ENCODE measurements at places on chromosomes 3 and 15.
A peak's percentile ranks its signal among the peaks of the same experiment; 100 is the strongest.

GRCh38 chr15:26744894-26745293, 28.0 kb downstream of the GABRB3 start:
- no peak overlapping the region for H3K4me3 ChIP-seq
- H3K27me3 ChIP-seq = no peaks in the 10 kb centered on the region
- H3K27ac ChIP-seq = no peak overlapping the region
- H3K36me3 ChIP-seq = no peaks in the 10 kb centered on the region
- DNase-seq = no peak

GRCh38 chr15:59256482-59256881, 49.8 kb downstream of the LDHAL6B start:
- DNase-seq = no peak
- no peak overlapping the region for H3K27ac ChIP-seq
- H3K27me3 ChIP-seq = no peaks in the 10 kb centered on the region
- no peak overlapping the region for H3K4me3 ChIP-seq

- H3K4me3 ChIP-seq = no peak overlapping the region
- no peak overlapping the region for H3K27ac ChIP-seq
- H3K36me3 ChIP-seq = no peaks in the 10 kb centered on the region
- H3K4me1 ChIP-seq = no peaks in the 10 kb centered on the region
- no peak for DNase-seq
Observed at GRCh38 chr3:44055951-44056350, 185.7 kb upstream of the TOPAZ1 start.

- no peak overlapping the region for H3K4me3 ChIP-seq
- H3K36me3 ChIP-seq = no peaks in the 10 kb centered on the region
- peaks cover 64% of the 10 kb centered on the region for H3K27me3 ChIP-seq
- DNase-seq = no peak
Observed at GRCh38 chr3:152636651-152637050, 198.3 kb upstream of the P2RY1 start.

- H3K27me3 ChIP-seq = no peaks in the 10 kb centered on the region
- no peak overlapping the region for H3K27ac ChIP-seq
- no peak for DNase-seq
- H3K4me1 ChIP-seq = no peaks in the 10 kb centered on the region
Observed at GRCh38 chr15:52054381-52054780, 35.4 kb downstream of the MAPK6 start.

GRCh38 chr15:98063871-98064270, 103.4 kb downstream of the ARRDC4 start:
- no peaks in the 10 kb centered on the region for H3K27me3 ChIP-seq
- no peak overlapping the region for H3K27ac ChIP-seq
- no peaks in the 10 kb centered on the region for H3K36me3 ChIP-seq
- no peak overlapping the region for H3K4me3 ChIP-seq
- DNase-seq = no peak
- no peaks in the 10 kb centered on the region for H3K4me1 ChIP-seq

DNA sequence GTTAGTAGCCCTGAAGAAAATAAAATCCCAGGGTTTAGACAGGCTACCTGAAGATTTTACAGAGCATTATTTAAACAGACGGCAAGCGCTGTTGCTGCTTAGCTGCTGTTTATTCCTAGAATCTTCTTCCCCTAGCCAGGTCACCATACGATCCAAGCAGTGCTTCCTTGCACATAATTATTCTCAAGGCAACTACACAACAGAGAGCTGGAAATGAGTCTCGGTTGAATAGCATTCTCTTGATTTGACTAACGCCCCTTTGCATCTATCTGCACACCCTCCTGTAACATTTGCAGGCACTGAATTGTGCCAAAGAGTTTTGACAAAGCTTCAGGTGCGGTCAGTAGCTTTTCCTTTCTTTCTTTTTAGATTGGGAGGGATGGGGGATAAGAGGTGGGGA, 564.4 kb downstream of the TBL1XR1 start:
- H3K27ac ChIP-seq = no peak overlapping the region
- DNase-seq = no peak
- H3K27me3 ChIP-seq = no peaks in the 10 kb centered on the region
- no peak overlapping the region for H3K4me3 ChIP-seq

DNA sequence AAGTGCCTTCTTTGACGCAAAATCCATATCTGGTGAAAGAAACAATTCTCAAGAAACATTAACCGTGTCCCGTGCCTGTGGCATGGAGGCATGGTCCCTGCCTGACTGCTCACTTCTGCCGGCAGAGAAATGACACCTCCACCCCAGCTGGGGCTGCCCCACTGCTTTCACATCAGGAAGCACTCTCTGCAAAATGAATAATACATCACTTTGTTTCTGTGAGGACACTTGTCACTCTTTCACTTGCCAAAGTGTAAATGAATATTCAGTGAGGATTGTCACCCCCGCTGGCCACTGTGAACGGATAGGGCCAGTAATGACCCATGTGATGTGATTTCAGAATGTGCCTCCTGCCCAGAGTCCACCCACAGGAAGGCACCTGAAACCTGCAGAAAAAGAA, 31.1 kb upstream of the SLC24A5 start:
- H3K4me3 ChIP-seq = no peak overlapping the region
- no peak for DNase-seq
- peaks cover 3% of the 10 kb centered on the region for H3K27me3 ChIP-seq
- H3K36me3 ChIP-seq = no peaks in the 10 kb centered on the region
- H3K27ac ChIP-seq = no peak overlapping the region

DNA sequence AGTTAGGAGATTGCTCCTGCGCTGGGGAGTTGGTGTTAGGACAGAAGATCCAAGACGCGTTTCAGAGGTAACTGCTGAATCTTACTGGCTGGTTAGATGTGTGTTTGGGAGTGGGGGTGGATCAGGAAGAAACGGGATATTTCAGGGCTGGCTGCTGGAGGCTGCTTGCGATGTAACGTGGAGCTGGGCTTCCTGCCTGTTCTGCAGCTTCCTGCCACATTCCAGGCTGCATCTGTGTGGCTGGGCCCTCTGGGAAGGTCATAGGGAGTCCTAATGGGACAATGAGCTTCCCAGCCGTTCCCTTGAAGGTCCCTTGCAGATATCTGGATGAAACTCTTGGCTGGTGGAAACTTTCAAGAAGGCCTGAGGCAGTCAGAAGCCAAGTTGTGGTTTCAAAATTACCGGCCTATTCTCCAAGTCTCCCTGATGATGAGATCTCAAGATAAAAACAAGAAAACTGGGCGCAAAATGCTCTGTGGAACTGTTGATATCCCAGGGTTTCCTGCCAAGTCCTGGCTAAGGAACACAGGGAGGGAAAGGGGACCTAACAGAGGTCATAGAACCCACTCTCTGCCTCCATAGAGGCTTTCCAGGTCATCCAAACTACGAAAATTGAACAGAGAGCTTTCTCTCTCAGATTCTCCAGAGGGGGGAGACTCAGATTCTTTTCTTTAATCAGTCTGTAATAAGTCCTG, 67.0 kb downstream of the NOX5 start:
- H3K4me1 ChIP-seq = peaks cover 6% of the 10 kb centered on the region
- DNase-seq = no peak
- H3K4me3 ChIP-seq = no peak overlapping the region
- H3K36me3 ChIP-seq = no peaks in the 10 kb centered on the region
- H3K27ac ChIP-seq = no peak overlapping the region
- H3K27me3 ChIP-seq = no peaks in the 10 kb centered on the region

- no peak overlapping the region for H3K4me3 ChIP-seq
- H3K36me3 ChIP-seq = no peaks in the 10 kb centered on the region
- no peaks in the 10 kb centered on the region for H3K4me1 ChIP-seq
- H3K27ac ChIP-seq = no peak overlapping the region
- H3K27me3 ChIP-seq = peaks cover 17% of the 10 kb centered on the region
Observed at GRCh38 chr15:81170511-81170910, 26.2 kb upstream of the IL16 start.

DNA sequence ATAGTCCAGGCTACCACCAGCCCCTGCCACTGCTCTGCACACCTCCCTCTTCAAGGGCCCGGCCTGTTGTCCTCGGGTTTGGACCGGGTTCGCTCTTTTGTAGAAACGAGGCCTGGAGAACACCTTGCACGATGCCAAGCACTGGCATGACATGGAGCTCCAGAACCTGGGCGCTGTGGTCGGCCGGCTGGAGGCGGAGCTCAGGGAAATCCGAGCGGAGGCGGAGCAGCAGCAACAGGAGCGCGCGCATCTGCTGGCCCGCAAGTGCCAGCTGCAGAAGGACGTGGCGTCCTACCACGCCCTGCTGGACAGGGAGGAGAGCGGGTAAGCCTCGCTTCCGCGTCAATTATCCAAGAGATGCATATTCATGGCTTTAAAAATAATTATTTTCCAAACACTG, 72.4 kb downstream of the BFSP2 start:
- no peak overlapping the region for H3K27ac ChIP-seq
- peaks cover 8% of the 10 kb centered on the region for H3K4me1 ChIP-seq

DNA sequence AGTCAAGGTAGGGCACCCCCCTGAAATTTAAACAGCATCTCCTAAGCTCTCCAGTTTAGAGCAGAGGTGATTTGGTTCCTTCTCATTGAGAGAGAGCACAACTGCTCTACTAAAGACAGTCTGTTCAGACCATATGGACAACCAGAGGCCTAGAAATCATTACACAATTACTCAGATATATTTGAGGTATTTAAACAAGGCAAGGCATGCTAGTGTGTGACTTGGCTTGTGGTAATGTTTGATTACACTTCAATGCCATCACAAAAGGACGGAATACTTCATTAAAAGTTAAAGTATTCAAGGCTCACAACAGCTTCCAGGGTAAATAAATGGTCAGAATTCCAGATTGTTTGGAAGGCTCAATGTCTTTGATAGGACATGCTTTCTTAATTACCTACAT, 110.2 kb downstream of the LRTM1 start:
- no peak overlapping the region for H3K4me3 ChIP-seq
- no peaks in the 10 kb centered on the region for H3K36me3 ChIP-seq
- H3K27me3 ChIP-seq = no peaks in the 10 kb centered on the region
- no peak overlapping the region for H3K27ac ChIP-seq

GRCh38 chr15:51589881-51590568, 32.5 kb downstream of the DMXL2 start:
- H3K4me3 ChIP-seq = no peak overlapping the region
- no peak overlapping the region for H3K27ac ChIP-seq
- H3K27me3 ChIP-seq = peaks cover 21% of the 10 kb centered on the region
- H3K36me3 ChIP-seq = no peaks in the 10 kb centered on the region

- H3K36me3 ChIP-seq = peaks cover 2% of the 10 kb centered on the region
- peaks cover 17% of the 10 kb centered on the region for H3K27me3 ChIP-seq
- H3K4me1 ChIP-seq = no peaks in the 10 kb centered on the region
Observed at GRCh38 chr3:18968120-18968519, 180.2 kb upstream of the KCNH8 start.

- no peaks in the 10 kb centered on the region for H3K36me3 ChIP-seq
- peaks cover 67% of the 10 kb centered on the region for H3K27me3 ChIP-seq
- no peak for DNase-seq
- H3K27ac ChIP-seq = no peak overlapping the region
- no peaks in the 10 kb centered on the region for H3K4me1 ChIP-seq
- H3K4me3 ChIP-seq = no peak overlapping the region
Observed at GRCh38 chr15:31887246-31887645, 143.1 kb upstream of the CHRNA7 start.

GRCh38 chr3:119181765-119182164, 8.4 kb downstream of the UPK1B start:
- peaks cover 35% of the 10 kb centered on the region for H3K27me3 ChIP-seq
- no peaks in the 10 kb centered on the region for H3K4me1 ChIP-seq
- H3K4me3 ChIP-seq = no peak overlapping the region
- no peak overlapping the region for H3K27ac ChIP-seq

DNA sequence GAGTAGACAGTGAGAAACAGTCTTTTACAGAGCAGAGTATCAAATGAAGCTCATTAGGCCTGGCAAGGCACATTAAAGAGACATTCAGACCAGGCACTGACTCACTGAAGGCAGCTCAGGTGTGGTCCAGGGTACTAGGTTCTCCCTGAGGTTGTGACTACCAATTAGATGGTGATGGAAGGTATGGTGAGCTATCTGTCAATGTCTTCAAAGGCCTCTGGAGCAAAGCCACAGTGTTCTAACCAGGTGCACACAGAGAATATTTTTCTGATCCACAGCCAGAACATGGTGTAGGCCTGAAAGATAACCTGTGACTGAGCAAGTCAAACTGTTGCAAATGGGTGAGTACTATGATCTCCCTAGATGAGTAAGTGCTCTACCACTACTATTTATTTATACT, 51.5 kb downstream of the EOMES start:
- peaks cover 9% of the 10 kb centered on the region for H3K4me1 ChIP-seq
- no peak overlapping the region for H3K4me3 ChIP-seq
- H3K36me3 ChIP-seq = no peaks in the 10 kb centered on the region
- H3K27ac ChIP-seq = no peak overlapping the region

- peaks cover 66% of the 10 kb centered on the region for H3K27me3 ChIP-seq
- H3K36me3 ChIP-seq = no peaks in the 10 kb centered on the region
- H3K4me1 ChIP-seq = peaks cover 4% of the 10 kb centered on the region
- DNase-seq = no peak
- no peak overlapping the region for H3K27ac ChIP-seq
Observed at GRCh38 chr3:194205675-194206133, 69.8 kb downstream of the HES1 start.

- H3K27ac ChIP-seq = no peak overlapping the region
- H3K27me3 ChIP-seq = peaks cover 61% of the 10 kb centered on the region
- H3K4me1 ChIP-seq = no peaks in the 10 kb centered on the region
- no peak overlapping the region for H3K4me3 ChIP-seq
- DNase-seq = no peak
Observed at GRCh38 chr3:10582733-10583132, 77.3 kb upstream of the ATP2B2 start.

GRCh38 chr3:4850211-4850927, 128.9 kb upstream of the BHLHE40 start:
- peaks cover 47% of the 10 kb centered on the region for H3K4me1 ChIP-seq
- no peak for DNase-seq
- H3K36me3 ChIP-seq = peaks cover 11% of the 10 kb centered on the region
- H3K4me3 ChIP-seq = no peak overlapping the region
- peak overlapping the region; percentile 65 for H3K27ac ChIP-seq

- no peaks in the 10 kb centered on the region for H3K36me3 ChIP-seq
- no peaks in the 10 kb centered on the region for H3K27me3 ChIP-seq
- no peaks in the 10 kb centered on the region for H3K4me1 ChIP-seq
- no peak overlapping the region for H3K4me3 ChIP-seq
- no peak for DNase-seq
Observed at GRCh38 chr3:8094415-8094814, 407.2 kb upstream of the LMCD1 start.

GRCh38 chr3:14391033-14391432, 11.4 kb upstream of the SLC6A6 start:
- H3K4me1 ChIP-seq = peaks cover 2% of the 10 kb centered on the region
- no peak overlapping the region for H3K4me3 ChIP-seq
- H3K27me3 ChIP-seq = no peaks in the 10 kb centered on the region
- no peaks in the 10 kb centered on the region for H3K36me3 ChIP-seq

DNA sequence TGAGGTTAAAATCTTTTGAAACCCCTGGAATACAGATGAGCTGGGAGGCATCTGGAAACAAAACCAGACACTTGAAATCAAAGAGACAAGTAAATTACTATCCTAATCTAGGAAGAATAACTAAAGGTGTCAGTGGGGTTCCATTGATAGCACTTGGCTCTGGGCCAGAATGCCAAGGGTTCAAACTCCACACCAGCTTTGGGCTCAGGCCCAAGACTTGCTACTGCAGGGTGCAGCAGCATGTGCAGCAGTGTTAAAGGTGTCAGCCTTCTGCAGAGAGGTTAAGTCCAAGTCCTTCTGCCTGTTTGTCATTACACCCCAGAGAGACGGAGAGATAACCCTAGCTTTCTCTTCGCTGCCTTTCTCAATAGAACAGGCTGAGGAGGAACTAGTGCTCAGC, 273.9 kb downstream of the TIGIT start:
- DNase-seq = no peak
- peaks cover 20% of the 10 kb centered on the region for H3K4me1 ChIP-seq
- peaks cover 5% of the 10 kb centered on the region for H3K36me3 ChIP-seq
- H3K4me3 ChIP-seq = no peak overlapping the region
